Stimulated activated CD8-positive, alpha-beta memory T cell treated with anti-CD3 and anti-CD28 coated beads, Interleukin-15, amount 100 ng/mL, for 4 hours (primary cell): ENCODE measurements at places on chromosomes 3 and 15.

GRCh38 chr3:129974833-129975704 lies 549 bp downstream of the TRH start:
- no peak for DNase-seq

- DNase-seq, result no peak
These were observed 51.5 kb downstream of the PLXNA1 start for GRCh38 chr3:127034195-127034989.

- DNase-seq, result no peak
These were observed 3.3 kb downstream of the CYP19A1 start for GRCh38 chr15:51335087-51335486.

DNA sequence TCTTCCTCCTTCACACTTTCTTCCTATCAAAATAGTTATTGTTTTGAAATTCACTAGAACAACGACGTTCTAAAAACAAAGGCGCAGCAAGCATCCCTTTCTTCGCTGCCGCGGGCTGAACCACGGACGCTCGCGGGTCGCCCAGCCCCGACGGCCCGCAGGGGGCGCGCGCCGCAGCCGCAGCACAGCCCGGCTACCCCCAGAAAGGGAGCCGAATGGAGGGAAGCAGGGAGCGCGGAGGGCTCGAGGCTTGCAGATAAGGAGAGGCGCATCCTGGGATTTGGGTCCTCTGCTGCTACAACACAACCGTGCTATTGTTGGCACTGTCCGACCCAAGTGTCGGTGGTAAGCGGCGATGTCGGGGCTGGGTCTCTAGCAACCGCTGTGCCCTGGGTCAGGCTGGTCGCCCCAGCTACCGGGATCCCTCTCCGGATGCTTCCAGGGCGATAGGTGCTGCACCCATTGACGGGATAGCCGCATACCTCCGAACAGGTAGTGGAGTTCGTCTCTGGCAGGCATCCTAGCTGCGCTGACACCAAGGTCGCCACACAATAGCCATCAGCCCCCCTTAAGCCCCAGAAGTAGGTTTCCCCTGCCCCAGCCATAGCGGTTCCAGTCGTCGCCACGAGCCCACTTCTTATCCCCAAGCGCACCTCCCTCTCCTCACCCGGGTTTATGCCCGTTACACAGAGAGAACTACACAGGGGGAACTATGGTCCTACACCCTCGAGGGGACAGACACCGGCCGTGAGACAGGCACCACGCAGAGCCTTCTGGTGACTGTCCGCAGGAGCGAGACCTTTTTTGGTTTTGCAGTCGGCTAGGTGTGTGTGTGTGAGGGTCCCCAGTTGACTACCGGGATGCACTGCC lies 6.0 kb downstream of the ONECUT1 start:
- DNase-seq, result no peak

DNA sequence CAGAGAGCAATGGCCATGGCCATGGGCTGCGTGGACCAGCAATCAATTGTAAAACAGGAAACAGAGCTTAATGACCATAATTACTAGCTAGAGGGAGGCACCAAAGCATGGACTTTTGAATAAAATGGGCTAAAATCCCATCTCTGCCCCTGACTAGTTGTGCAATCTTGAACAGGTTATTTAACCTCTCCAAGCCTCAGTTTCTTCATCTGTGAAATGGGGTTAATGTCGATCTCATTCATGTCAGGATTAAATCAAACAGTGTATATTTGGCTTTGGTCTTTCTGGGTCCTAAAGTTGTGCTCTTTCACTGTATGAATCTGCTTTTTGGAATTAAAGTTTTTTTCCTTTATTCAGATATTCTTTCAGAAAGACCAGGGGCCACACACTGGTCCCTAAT lies 36.1 kb downstream of the ABTB1 start:
- no peak for DNase-seq

DNA sequence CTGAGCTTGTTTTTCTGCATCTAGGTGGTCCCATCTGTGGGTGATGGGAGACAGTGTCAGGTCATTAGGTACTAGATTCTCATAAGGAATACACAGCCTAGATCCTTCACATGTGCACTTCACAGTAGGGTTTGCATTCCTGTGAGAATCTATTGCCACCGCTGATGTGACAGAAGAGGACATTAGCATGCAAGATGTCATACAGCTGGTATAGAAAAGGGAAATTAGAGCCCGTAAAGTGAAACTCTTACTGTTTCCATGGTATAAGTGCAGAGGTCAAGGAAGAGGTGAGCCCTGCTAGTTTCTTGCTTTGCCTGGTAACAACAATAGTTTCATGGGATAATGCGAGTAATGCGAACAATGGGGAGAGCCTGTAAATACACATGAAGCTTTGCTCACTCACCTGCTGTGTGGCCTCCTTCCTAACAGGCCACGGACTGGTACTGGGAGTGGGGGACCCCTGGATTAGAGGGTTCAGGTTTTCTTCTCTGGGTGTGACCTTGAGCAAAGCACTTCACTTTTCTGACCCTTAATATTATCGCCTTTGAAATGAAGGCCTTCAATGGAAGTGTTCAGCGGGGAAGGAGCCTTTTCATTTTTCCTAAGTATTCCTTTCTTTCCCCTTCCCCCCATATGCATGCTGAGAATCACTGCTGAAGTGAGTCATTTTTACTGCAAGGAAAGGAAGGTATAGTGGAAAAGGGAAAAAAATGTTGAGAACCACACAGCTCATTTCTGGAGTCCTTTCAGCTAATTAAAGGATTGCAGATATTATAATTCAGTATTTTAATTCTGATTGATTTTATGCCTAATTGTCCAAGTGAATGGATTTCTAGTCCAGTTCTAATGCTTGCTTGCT lies 286.4 kb downstream of the UBE2E2 start:
- no peak for DNase-seq

DNA sequence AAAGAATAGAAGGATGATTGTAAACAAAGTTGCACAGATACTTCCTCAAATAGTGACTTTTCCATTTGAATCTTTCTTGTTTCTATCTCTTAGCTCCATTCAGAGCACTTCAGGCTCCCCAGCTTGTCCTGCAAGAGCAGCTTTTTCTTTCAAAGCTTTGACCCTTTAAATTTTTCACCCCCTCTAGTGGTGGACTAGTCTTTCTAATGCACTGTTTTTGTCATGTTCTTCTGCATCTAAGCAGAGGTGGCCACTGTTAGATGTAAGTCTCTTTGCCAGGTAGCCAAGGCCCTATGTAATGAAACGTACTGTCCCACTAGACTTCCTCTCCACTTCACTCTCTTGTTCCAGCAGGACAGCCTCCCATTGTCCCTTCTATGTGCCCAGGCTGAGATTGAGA lies 74.0 kb upstream of the MANF start:
- DNase-seq, result no peak

GRCh38 chr3:109825971-109826810 lies 488.8 kb upstream of the DPPA4 start:
- no peak for DNase-seq

DNA sequence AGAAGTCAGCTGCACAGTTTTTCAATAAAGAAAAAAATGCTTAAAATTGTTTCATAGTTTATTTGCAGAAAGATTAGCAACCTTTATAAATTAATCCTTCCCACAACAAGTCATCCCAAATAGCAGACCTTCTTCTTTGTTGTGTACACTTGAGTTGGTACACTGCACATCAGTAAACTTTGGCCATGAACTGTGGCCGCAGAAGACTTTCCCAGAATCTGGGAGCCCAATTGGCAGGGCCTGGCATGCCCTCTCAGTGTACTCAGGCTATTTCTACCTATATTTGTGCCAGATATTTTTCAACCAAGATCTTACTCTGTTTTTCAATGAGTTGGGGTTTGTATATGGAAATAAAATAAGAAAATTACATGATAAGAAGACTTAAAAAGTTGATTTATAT lies 133.1 kb downstream of the DIPK2A start:
- no peak for DNase-seq

GRCh38 chr15:70379938-70380883 lies 282.5 kb upstream of the TLE3 start:
- DNase-seq, result no peak
